Kidney (tissue), 22 donors: ENCODE measurements at places on chromosomes 1 and 21. TPM values are rescaled to one million over a fixed set of nuclear protein-coding genes. Genes with fewer than 3 reads are reported as not detected.

- no peak for DNase-seq
These were observed 759.0 kb upstream of the ADAMTS5 start for GRCh38 chr21:27725916-27726315.

- DNase-seq: no peak
These were observed 277.0 kb upstream of the B3GALT2 start for GRCh38 chr1:193463326-193463932.

DNA sequence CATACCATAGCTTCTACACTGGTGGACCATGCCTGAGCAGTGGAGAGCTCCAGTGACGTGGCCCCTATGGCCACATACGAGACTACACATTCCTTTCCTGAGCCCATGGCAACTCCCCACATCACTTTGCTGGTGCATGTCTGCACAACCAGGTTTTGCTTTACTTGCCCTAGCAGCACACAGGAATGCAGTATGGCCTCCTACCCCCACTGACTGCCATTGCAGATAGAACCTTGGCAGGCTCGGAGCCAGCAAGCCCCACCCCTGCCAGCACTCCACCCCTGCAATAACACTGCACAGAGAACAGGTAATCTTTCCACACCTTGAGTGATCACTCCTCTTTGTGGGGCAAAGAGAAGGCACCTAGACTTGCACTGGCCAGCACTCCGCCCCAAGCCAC lies 531.9 kb upstream of the CAMK1G start:
- DNase-seq: no peak

- no peak for DNase-seq
These were observed 225.6 kb upstream of the MAP1LC3C start for GRCh38 chr1:242224461-242224860.

- no peak for DNase-seq
These were observed 48.2 kb downstream of the SLC9A1 start for GRCh38 chr1:27106561-27107323.

DNA sequence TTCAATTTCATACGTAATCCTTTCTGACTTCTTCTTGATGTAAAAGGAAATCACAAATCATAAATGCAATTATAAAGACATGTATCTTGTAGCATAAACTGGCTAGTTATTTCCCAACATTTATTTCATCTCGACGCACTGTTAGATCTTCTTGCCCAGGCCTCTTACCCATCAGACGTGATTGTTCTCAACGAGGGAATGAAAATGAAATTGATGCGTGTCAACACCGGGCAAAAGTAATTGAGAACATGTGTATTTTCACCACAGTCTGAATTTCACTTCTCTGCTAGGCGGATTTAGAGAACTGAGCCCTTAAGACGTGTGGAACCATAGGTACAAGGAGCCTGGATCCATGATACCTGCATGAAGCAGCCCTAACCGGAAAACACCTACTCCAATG lies 519.7 kb downstream of the KCNT2 start:
- no peak for DNase-seq

GRCh38 chr1:200972985-200973742 lies 50.4 kb downstream of the KIF21B start:
- DNase-seq: peak; percentile 68

DNA sequence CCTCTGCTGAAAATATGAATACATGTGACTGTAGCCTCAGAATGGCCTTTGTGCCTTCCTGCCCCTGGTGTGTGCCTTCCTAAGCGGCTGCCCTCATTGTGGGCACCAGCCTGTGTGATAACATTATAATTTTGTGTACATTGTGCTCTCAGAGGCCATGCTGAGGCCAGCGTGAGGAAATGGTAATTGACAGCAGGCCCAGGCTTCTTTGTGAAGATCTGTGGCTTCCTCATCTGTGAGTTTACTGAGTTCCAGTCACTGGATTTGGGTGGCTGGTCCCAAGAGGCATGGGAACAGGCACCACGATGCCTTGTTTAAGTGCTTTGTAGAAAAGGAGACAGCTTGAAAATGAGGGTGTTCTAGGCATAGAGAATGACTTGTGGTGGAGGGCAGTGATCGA lies 389.3 kb downstream of the OMA1 start:
- no peak for DNase-seq

DNA sequence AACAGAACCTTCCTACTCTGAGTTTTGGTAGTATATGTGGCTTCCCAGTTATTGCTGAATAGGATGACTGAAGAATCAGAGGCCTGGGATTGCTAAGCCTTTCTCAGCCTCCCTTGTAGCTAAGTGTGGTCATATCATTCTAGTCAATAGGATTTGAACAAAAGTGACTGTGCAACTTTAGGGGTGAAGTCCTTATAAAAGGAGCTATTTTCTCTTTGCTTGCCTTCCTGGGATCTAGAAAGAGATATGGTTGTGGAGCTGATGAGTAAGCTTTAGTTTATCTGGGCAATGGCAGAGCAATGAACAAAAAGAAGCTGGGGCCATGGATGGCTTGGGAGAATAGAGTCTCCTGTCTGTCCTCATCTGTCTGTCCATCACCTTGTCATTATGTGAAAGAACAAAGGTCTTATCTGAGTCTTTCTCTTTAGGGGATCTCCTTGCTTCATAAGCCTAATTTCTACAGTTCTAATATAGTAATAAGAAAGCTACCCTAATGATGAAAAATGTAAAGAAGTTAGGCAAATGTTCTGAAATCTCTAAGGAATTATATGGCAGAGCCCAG lies 91.5 kb downstream of the TENT5C start:
- no peak for DNase-seq

DNA sequence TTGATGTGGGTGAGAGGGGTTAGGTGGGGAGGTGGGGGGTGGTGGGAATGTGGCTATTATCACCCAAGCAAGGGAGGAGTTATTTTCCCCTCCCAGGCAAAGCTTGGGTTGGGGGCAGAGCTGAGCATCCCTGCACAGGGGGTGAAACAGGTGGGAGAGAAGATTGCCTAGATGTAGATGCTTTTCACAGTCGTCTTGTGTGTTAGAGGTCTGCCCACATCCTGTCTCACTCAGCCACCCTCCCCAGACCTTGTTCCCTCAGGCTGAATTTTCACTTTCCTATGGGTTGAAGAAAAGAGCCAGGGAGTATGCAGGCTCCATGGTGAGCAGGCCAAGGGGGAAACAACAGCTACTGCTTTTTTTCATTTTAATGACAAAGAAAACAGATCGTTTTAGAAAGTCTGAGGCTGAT lies 223.5 kb downstream of the KIF26B start:
- no peak for DNase-seq

GRCh38 chr1:148372731-148373130 lies 110.4 kb downstream of the PPIAL4G start:
- no peak for DNase-seq

DNA sequence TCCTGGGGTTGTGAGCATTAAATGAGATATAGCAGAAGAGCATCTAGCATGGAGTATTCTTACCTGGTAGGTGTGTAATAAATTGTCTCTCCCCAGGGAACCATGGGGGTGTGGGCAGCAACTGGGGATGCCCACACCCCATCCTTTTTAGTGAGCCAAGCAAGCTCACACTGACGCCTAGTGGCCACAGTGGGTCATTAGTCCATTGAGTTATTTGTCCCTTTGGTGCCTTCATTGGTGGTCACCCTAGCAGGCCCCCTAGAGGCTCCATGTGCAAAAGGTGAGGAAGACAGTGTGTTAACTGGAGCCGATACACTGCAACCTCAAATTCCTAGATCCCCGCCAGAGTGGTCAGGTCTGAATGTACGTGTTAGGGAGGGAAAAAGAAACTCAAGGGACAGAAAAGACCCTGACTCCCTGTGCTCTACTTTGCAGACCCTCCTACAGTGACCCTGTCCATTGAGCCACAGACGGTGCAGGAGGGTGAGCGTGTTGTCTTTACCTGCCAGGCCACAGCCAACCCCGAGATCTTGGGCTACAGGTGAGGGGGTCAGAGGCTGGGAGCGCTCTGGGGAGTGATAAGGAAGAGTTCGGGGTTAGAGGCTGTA lies 93.3 kb upstream of the CD1D start:
- peak; percentile 85 for DNase-seq

DNA sequence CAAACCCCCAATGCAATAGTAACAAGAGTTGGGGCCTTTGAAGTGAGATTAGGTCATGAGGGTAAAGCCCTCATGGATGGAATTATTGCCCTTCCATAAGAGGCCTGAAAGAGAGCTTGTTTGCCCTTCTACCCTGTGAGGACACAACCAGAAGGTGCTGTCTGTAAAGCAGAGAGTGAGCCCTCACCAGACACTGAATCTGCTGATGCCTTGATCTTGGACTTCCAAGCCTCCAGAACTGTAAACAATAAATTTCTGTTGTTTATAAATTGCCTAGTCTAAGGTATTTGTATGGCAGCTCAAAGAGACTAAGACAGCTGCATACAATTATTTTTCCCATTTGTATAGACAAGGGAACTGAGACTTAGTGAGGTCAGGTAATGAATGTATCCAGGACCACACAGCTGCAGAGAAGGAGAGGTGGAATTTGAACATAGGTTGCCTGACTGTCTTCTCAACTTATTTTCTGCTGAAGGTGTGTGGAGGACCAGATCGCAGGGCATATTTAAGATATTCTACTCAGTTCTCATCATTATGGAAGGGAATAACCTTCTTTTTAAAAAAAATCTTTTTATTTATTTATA lies 18.7 kb downstream of the IL23R start:
- no peak for DNase-seq

- no peak for DNase-seq
These were observed 3.1 kb downstream of the IBA57 start for GRCh38 chr1:228168563-228169270.

- peak; percentile 29 for DNase-seq
These were observed 387.3 kb downstream of the LMX1A start for GRCh38 chr1:164969253-164969652.

DNA sequence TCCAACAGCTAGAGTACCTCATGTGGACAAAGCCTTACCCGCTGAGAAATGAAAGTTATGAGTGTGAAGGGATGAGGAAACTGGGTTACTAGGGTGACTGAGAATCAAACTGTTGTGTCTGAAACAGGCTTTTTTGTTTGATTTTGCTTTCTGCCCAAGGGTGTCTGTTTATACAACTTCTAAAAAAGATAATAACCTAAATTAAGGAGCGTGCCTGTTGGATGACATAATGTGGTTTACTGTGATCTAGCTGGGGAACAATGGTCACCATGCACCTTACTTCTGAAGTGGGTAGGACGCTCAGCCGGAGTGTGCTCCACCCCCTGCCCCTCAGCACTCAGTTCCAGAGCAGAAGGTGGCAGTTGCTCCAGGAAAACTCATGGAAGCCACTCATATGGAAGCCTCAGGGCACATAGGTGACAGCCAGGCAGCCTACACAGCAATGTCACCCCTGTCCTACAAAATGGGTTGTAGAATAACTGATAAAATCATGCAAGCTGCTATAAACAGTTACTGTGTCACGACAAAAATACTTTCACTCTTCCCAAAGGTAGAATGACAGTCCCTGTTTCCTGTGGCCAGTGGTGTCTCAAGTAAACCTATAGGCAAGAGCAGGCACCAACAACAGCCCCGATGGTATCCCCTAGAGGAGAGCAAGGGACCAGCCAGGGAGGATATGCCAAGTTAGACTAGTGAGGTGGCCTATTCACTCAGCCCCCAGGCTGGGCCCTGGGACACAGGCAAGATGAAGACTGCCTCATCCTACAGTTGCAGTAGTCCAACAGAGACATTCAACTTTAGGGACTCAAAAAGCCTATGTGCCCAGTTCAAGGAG lies 29.3 kb downstream of the SIPA1L2 start:
- DNase-seq: no peak

GRCh38 chr1:42936309-42937078 lies 22.2 kb downstream of the SLC2A1 start:
- DNase-seq: no peak

DNA sequence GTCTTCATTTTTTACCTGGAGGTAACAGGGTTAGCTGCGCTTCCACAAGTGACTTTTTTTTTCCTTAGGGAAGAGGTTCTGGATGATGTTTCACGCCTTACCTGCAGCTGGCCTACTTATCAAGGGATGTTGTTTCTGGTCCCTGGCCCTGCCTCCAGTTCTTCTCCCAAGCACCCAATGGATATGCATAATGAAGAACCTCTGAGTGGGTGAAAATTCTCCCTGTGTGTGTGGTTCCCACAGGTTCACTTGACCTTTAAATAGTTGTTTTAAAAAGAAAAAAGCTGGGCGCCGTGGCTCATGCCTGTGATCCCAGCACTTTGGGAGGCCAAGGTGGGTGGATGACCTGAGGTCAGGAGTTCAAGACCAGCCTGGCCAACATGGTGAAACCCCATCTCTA lies 31.8 kb upstream of the DPT start:
- no peak for DNase-seq

- no peak for DNase-seq
These were observed 325.9 kb upstream of the ADAMTS5 start for GRCh38 chr21:27292783-27293182.

DNA sequence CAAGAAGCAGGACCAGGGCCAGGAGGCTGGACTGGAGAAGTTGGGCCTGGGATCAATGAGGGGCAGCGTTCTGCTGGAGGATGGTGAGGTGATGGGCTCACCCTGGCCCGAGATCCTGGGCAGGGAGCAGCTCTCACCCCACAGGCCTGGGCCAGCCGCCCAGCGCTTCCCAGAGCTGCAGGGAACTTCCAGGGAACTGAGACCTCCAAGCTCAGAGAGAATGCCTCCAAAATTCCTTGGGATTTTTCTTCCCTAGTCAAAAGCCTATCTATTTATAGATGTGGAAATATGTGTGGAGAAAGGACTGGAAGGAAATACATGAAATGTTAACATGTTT lies 121.2 kb downstream of the SPSB1 start:
- DNase-seq: no peak

- no peak for DNase-seq
These were observed 1098.1 kb upstream of the NCAM2 start for GRCh38 chr21:19900149-19900548.

GRCh38 chr1:151189637-151190445 lies at the start of gene VPS72:
VPS72 (minus strand) TSS chr1:151190197; CDS start chr1:151190121, 76 bp downstream.
- DNase-seq: peak; percentile 92

DNA sequence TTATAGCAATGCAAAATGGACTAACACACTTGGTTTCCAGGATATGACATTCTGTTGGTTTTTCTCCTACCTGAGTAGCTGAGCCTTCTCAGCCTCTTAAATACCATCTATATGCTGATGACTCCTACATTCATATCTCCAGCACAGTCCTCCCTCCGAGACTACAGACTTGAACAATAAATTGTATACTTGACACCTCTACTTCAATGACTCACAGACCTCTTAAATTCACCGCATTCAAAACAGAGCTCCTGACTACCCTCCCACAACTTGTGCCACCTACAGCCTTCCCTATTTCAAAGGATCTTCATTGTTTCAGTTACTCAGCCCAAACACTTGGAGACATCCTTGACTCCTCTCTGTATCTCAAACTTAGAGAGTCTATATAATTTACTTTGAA lies 66.8 kb upstream of the ASB17 start:
- no peak for DNase-seq

DNA sequence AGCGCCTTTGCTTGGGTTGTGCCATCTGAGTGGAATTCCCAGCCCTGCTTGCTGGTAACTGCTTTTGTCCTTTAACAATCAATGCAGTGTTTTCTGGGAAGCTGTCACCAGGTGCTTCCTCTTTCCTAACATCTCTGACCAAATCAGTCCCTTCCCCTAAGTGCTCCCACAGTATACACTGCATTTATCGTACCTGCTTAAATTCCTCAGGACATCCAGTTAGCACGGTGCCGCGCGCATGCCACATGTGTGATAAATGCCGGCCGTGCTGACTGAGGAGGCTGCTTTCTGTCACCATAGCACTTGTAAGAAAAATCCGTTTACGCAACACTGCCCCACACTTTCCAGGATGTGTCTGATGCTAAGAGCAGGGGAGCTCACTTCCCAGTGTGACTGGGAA lies 115.4 kb downstream of the BCAR3 start:
- no peak for DNase-seq

The RGS7 gene
- polyA plus RNA-seq: 3.6 TPM

The GRIK3 gene
- 0.06 TPM for polyA plus RNA-seq

The CCDC181 gene
- polyA plus RNA-seq: 8.2 TPM

The KIF2C gene
- polyA plus RNA-seq: 0.47 TPM

The B3GALT2 gene
- 2.2 TPM for polyA plus RNA-seq

The OPTC gene
- polyA plus RNA-seq: not detected

The MFAP2 gene
- 8.2 TPM for polyA plus RNA-seq

The NKAIN1 gene
- 0.34 TPM for polyA plus RNA-seq

The NEGR1 gene
- polyA plus RNA-seq: 3.0 TPM
